ENCODE measurements at places on chromosomes 11 and 22.

DNA sequence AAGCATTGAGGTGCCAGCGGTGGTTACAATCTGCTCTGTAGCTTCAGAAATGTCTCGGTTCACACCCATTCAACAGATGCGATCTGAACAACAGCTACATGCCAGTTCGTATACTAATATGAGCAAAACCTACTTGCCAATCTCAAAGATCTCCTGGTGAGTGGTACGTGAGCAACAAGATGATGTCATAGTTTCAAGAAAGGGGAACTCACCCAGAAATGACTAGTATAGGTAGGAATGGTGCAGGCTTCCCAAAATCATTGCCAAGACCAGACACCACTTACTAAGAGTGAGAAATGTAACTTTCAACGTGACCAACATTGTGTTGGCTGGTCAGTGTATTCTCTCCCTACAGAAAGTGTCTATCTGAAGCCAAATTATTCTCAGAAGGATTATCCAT, 31.1 kb downstream of the OR6Q1 start:
- no peak for DNase-seq

- no peak for DNase-seq
Measured at GRCh38 chr11:33530815-33531214, 169.8 kb downstream of the C11orf91 start.

DNA sequence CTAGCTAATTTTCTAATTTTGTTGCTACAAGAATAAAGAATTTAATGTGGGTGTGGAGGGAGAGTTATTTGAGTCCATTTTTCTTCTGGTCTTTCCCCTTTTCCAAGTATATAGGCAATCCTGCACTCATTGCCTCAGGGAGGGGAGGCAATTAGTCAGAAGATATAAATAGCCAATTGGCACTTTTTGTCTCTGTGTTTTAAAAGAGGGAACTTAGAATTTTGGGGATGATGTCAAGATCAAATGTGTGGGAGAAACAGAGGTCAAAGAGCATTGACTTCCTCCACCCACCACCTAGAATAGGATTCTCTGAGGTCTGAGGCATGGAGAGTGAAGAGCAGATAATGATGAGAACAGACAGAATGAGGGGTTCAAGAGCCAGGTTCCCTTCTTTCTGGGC, 120.3 kb upstream of the ZC3H12C start:
- DNase-seq = no peak

- no peak for DNase-seq
Measured at GRCh38 chr11:125978778-125979407, 33.0 kb downstream of the VSIG10L2 start.

DNA sequence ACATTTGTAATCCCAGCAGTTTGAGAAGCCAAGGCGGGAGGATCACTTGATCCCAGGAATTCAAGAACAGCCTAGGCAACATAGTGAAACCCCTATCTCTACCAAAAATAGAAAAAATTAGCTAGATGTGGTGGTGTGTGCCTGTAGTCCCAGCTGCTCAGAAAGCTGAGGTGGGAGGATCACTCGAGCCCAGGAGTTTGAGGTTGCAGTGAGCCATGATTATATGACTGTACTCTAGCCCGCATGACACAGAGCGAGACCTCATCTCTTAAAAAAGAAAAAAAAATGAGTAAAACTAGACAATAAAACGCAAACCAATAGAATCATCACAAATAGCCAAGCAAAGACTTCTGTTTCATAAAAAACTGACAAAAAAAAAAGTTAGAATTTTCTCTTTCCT, 21.8 kb downstream of the NUCB2 start:
- no peak for DNase-seq

GRCh38 chr11:64230985-64231365, 627 bp downstream of the DNAJC4 start:
- DNase-seq = no peak

DNA sequence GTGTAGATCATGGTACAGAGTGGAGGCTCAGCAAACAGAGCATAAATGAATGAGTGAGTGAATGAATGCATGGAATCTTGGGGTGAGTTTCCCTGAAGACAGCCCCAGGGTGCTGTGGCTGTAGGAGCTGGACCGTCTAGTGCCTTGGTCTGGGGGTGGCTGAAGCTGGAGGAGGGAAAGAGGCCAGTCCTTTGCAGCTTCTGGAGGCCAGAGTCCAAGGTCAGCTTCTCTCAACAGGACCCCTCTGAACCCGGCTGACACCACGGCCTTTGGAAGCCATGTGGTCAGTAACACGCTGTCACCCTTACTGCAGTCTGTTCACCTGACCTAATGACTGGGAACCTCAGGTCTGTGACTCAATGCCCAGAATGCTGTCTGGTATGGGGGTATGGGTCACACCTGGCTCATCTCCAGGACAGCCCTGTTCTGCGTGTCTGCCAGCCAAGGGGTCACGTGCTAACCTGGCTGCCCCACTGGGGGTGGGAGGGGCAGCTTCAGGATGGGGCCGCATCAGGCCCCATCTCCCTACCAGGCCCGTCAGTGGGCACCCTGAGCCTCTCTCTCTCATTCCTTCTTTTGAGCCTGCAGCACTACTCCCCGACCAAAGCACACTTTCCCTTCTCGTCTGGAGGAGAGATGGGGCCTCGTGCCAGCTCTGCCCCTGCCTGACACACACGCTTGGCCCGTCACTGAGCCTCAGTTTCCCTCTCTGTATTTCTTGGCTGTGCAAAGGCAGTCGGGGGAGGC, 24.1 kb upstream of the CHKA start:
- no peak for DNase-seq

GRCh38 chr11:68882391-68882790, 21.2 kb downstream of the MRPL21 start:
- DNase-seq = no peak

GRCh38 chr11:88779577-88779976, 286.2 kb downstream of the GRM5 start:
- DNase-seq = no peak

DNA sequence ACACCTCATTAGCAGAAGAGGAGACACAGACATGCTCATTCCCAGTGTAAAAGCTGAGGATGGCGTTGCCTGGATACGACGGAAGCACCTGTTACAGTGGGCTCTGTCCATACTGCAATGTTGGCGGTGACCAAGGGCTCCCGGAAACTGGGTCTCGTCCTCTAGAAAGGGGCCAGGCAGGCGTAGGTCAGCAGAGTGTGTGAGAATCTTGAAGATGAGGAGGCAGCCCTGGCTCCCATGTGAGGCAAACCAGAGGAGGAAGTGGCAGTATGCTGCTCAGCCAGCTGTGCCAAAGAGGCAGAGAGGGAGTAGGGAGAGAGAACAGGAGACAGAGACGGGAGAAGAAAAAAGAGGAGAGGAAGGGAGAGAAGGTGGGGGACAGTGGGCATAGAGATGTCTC, 10.3 kb downstream of the LTO1 start:
- no peak for DNase-seq

Data from NCI-H1105 (cell line).